AG04450 (cell line): ENCODE measurements at places on chromosomes 1 and 21.

DNA sequence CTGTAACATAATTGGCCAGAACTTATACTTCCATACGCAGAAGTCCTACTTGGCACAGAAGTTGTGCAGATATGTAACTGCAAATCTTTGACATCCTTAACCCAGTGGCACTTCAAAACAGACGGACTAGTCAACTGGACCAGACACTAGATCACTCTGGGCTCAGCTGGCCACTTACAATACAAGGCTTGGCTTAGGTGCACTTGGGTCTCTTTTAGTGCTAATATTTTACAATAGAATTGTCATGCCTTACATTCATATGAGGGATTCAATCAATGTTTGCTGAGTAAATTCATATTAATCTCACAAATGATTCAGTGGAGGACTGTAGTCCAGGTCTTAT, 20.1 kb downstream of the XKR8 start:
- DNase-seq, result no peak

DNA sequence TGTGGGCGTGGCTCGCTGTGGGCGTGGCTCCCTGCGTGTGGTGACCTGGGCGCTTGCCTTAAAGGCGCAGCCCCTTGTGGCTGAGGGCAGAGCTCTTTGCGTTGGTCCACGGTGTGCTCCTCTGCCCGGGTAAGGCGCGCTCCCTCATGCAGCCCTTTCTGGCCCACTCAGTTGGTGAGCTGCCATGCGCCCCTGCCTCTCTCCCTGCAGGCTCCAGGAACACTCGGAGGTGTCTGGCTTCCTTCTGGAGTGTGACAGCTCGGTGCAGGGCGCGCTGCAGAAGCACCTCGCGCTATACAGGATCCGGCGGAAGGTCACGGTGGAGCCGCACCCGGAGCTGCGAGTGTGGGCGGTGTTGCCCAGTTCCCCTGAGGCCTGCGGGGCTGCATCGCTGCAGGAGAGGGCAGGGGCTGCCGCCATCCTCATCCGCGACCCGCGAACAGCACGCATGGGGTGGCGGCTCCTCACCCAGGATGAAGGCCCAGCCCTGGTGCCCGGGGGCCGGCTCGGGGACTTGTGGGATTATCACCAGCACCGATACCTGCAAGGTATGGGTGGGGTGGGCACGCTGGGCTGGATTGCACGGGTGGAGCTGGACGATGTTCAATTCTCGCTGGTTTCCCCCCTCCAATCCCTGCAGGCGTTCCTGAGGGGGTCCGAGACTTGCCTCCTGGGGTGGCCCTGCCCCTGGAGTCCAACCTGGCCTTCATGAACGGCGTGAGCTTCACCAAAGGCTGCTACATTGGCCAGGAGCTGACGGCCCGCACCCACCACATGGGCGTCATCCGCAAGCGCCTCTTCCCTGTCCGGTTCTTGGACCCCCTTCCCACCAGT, 9.1 kb downstream of the IBA57 start:
- no peak for DNase-seq

DNA sequence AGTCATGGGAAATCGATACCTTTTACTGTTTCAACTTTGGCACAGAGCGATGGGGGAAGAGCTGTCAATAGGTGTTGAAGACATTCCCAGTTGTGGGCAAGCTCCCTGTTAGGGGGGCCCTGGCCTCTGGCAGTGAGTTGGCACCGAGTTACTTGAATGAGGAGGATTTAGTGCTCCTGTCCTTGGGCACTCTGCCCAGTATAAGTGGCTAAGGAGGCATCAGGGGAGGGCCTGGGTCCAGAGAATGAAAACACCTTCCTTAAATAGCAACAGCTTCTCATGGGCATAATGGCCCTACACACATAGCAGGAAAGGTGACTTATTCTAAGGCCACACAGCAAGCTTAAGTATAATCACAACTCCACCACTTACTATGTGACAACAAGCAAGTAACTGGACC, 664.4 kb downstream of the PTPRU start:
- no peak for DNase-seq

- DNase-seq, result no peak
Observed at GRCh38 chr1:8858112-8858668, 20.3 kb downstream of the ENO1 start.

GRCh38 chr21:46057111-46057709, 40.7 kb upstream of the COL6A2 start:
- no peak for DNase-seq

GRCh38 chr1:147902253-147902845, at the start of gene GJA8:
GJA8 (plus strand) TSS chr1:147902795; CDS start chr1:147907956, 5,161 bp downstream.
- no peak for DNase-seq

DNA sequence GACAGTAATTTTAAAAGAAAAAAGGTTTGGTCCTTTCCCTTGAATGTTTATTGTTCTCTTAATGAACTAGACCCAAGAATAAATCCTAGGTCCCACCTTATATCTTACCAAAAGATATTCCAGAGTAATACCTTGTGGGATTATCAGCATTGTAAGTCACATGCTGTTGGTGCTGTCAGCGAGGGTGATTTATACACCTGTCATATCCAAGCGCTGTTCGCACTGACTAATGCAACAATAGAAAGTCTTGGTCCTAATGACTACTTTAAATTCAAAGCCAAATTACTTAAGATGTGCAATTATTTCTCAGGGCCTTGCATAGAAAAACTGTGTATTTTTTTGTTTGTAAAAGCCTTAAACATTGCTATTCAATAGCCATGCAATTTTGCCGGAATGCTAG, 6.9 kb downstream of the GPR88 start:
- no peak for DNase-seq

- DNase-seq, result no peak
Observed at GRCh38 chr1:84541679-84542078, 32.6 kb downstream of the CTBS start.

DNA sequence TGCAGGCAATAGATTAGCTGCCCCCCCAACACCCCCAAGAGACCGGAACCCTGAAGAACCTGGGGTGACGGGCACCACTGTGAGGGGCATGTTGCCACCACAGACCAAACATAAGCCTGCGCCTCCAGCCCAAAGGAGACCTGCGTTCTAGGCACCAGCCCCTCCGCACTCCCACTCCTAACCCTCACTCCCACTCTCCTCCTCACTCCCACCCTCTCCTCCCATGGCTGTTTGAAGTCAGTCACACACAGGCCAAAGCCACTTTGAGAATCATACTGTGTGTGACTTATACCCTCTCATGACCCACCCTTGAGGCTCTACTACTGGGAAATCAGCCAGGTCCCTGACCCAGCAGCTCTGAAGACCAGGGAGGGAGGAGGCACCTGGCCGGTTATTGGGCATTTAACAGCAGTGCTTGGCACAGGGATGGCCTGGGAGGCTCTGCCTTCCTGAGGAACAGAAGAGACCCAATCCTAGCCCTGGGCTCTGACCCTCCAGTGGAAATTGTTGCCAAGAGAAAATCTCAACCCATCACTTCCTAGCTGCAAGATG, 43.5 kb downstream of the FBXO2 start:
- DNase-seq, result no peak
